ENCODE measurements at places on chromosomes 12 and 14. TPM values are rescaled to one million over a fixed set of nuclear protein-coding genes. Genes with fewer than 3 reads are reported as not detected.
A peak's percentile ranks its signal among the peaks of the same experiment; 100 is the strongest.

DNA sequence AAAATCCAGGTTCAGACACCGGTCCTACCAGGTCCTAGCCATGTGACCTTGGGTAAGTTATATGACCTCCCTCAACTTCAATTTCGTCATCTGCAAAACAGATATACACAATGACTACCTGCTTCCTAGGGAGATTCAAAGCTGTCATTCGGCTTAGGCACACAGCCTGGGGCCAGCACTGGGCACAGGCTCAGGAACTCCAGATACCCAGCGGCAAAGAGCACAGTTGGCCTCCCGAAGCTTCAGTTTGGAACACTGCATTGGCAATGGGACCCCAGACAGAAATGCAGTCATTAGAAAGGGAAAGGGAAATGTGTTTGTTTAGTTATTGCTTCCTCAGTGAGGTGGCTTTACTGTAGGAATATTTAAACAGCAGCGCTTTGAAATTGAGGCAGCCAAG, 11.4 kb downstream of the PLEKHG6 start:
- H3K36me3 ChIP-seq: peaks cover 32% of the 10 kb centered on the region
- H3K4me3 ChIP-seq: no peak overlapping the region
- peak; percentile 69 for DNase-seq
- peaks cover 46% of the 10 kb centered on the region for H3K4me1 ChIP-seq

- H3K4me1 ChIP-seq: peaks cover 21% of the 10 kb centered on the region
Observed at GRCh38 chr12:52307836-52308805, 13.1 kb downstream of the KRT83 start.

Gene ERP27
- 5.1 TPM for total RNA-seq

DNA sequence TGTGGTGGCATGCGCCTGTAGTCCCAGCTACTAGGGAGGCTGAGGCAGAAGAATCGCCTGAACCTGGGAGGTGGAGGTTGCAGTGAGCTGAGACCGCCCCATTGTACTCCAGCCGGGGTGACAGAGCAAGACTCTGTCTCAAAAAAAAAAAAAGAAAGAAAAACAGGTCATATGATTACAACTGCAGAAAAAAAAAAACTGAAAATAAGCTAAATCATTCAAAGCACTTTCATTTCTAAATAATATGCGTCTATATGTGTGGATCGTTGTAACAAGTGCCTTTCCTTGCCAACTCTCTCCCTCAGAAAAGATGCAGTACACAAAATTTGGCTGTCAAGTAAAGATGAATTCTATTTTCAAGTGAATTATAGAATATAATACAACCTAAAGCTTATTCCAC, 42.4 kb downstream of the ATXN2 start:
- no peak for DNase-seq
- no peaks in the 10 kb centered on the region for H3K4me1 ChIP-seq
- no peak overlapping the region for H3K27ac ChIP-seq

Gene KRT74
- total RNA-seq: not detected

Gene NOS1
- not detected for total RNA-seq

Gene GLS2
- 12.2 TPM for total RNA-seq

DNA sequence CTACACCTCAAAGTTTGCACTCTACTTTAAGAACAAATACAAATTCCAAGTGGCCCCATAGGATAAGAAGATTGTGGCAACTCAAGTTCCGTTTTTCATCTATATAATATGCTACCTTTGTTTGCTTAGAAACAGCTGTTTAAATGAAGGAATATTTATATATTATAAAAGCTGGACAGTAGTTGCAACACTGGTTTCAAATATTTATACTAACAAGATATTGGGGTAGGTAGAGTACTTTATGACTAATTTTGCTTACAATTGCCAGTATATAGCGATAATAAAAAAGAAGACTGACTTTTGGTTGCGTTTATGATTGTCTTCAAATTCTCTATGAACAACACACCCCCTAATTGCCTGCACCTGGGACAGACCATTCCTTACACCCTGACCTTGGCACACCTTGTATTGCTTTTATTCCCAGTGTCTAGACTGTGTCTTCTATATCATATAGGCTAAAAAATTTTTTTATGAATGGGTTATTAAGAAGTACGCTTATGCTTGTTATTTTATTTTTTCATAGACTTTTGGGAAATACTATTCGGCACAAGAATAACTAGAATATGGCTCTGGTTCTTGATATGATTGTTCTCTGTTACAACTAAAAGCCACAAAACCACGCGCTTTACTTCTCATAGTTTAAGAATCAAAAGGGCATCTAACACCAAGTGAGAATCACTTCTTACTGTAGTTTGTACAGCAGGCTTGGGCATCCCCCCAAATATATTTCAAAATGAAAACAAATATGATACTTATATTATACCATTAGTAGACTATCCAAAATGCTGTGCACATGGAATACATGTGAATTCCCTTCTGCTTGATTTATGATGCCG, 455.4 kb upstream of the DCN start:
- no peaks in the 10 kb centered on the region for H3K4me1 ChIP-seq
- no peak overlapping the region for H3K4me3 ChIP-seq
- DNase-seq: no peak
- no peak overlapping the region for H3K27ac ChIP-seq
- no peaks in the 10 kb centered on the region for H3K36me3 ChIP-seq

GRCh38 chr14:23941230-23941629, 12.3 kb upstream of the DHRS4 start:
- H3K27me3 ChIP-seq: no peaks in the 10 kb centered on the region
- H3K4me3 ChIP-seq: no peak overlapping the region
- no peaks in the 10 kb centered on the region for H3K36me3 ChIP-seq
- peaks cover 55% of the 10 kb centered on the region for H3K4me1 ChIP-seq
- no peak for DNase-seq

Gene NELL2
- total RNA-seq: 0.11 TPM

Gene PLEK2
- total RNA-seq: 1.9 TPM

Gene KRT81
- total RNA-seq: not detected

DNA sequence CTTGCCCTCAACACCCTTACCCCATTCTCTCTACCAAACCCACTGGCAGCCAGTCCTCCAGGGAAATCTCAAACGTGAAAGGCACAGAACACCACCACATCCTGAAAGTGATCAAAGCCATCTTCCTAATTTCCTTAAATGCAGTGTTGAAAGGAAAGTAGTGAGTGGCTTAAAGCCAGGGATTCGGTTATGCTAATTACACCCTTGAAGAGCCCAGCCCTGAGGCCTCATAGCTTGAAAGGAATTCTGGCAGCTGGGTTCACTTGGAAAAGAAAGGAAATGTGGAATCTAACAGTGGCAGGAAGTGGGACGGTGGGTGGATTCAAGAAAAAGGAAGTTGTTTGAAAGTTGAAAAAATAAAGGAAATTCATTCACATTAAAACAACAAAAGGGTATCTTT, 73.0 kb upstream of the FICD start:
- no peak overlapping the region for H3K4me3 ChIP-seq
- no peak overlapping the region for H3K27ac ChIP-seq
- DNase-seq: no peak
- peaks cover 2% of the 10 kb centered on the region for H3K27me3 ChIP-seq
- no peaks in the 10 kb centered on the region for H3K4me1 ChIP-seq

DNA sequence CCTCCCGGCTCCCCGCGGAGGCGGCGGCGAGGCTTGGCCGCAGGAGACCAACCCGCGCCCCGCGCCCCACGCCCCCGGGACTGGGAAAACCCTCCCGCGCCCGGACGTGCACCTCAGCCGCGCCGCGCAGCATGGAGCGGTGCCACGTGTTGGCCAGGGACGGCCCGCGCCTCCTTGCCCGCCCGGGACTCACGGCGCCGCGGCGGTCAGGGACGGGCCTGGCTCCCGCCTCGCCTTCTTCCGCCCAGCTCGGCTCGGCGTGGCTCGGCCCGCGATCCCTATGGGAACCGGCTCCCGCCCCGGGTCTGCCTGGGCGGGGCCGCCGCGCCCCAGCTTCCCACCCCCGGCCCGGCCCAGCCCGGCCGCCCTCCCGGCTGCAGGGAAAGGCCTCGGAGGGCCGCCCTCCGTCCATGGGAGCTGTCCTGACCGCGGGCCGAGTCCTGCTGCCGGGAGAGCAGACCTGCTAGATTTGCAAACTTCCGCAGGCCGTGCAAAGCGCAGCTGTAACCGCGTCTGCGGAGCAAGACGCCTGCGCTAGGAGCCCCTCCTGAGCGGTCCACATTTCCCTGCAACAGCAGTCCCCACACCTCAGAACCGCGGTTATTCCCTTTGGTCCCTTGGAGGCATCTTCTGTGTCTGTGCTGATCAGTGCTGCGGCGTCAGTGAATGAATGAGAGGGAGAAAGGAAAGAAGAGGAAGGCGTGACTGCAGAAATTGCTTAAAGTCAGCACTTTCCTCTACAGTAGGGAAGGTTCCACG, at the start of gene CDKL1:
TSS of gene CDKL1 (minus strand) at position 251 of the 759 bp plus-strand sequence. CDS start 1,013 bp downstream, outside the sequence.
- peak; percentile 32 for DNase-seq
- peaks cover 46% of the 10 kb centered on the region for H3K4me1 ChIP-seq
- no peaks in the 10 kb centered on the region for H3K27me3 ChIP-seq
- H3K36me3 ChIP-seq: no peaks in the 10 kb centered on the region

- no peak overlapping the region for H3K27ac ChIP-seq
- DNase-seq: no peak
- H3K4me1 ChIP-seq: 0 out of 2 replicates have a peak, but pooled peaks cover 7% of the 10 kb centered on the region
- no peaks in the 10 kb centered on the region for H3K36me3 ChIP-seq
Observed at GRCh38 chr12:2384029-2384386, 331.2 kb downstream of the CACNA1C start.

Gene MYH6
- not detected for total RNA-seq

Gene IFNG-AS1
- total RNA-seq: not detected

- peak overlapping the region; percentile 96 for H3K27ac ChIP-seq
- H3K36me3 ChIP-seq: no peaks in the 10 kb centered on the region
- no peaks in the 10 kb centered on the region for H3K27me3 ChIP-seq
- peaks cover 53% of the 10 kb centered on the region for H3K4me1 ChIP-seq
- H3K4me3 ChIP-seq: peak overlapping the region; percentile 72
- peak; percentile 21 for DNase-seq
Observed at GRCh38 chr12:2959505-2960389, 550 bp downstream of the TEAD4 start.

Gene RNF41
- total RNA-seq: 32.9 TPM

GRCh38 chr14:51072976-51073375, 21.9 kb downstream of the TRIM9 start:
- DNase-seq: no peak
- no peaks in the 10 kb centered on the region for H3K27me3 ChIP-seq
- H3K27ac ChIP-seq: no peak overlapping the region

Gene CD163
- not detected for total RNA-seq

GRCh38 chr12:105986779-105987684, 151.7 kb downstream of the NUAK1 start:
- no peak overlapping the region for H3K27ac ChIP-seq
- H3K4me1 ChIP-seq: no peaks in the 10 kb centered on the region
- H3K36me3 ChIP-seq: no peaks in the 10 kb centered on the region
- no peak overlapping the region for H3K4me3 ChIP-seq

DNA sequence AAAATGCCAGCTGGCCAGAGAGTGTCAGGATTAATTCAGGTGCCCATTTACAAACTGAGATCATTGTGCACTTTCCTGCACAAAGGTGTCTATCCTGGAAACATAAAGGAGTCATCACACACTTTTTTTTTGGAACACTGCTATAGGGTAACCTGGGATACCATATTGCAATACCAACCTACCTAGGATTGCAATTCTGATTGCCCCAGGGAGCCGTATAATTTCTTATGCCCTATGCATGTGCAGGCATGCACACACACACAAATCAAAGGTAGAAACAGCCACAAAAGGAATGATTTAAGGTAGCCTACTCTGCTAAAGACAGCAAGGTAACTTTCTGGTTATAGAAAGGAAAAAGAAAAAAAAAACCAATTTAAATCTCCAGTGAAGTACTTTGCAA, 285.3 kb upstream of the KITLG start:
- H3K27me3 ChIP-seq: no peaks in the 10 kb centered on the region
- no peak overlapping the region for H3K4me3 ChIP-seq
- DNase-seq: no peak

DNA sequence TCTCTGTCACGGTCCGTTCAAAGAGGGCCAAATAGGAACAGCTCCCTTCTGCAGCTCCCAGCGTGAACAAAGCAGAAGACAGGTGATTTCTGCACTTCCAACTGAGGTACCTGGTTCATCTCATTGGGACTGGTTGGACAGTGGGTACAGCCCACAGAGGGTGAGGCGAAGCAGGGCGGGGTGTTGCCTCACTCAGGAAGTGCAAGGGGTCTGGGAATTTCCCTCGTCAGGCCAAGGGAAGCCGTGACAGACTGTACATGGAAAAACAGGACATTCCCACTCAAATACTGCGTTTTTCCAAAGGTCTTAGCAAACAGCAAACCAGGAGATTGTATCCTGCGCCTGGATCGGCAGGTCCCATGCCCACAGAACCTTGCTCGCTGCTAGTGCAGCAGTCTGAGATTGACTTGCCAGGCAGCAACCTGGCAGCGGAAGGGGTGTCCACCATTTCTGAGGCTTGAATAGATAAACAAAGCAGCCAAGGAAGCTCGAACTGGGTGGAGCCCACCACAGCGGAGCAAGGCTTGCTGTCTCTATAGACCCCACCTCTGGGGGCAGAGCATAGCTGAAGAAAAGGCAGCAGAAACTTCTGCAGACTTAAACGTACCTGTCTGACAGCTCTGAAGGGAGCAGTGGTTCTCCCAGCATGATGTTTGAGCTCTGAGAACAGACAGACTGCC, 22.7 kb downstream of the SLC38A1 start:
- H3K4me1 ChIP-seq: no peaks in the 10 kb centered on the region
- no peak for DNase-seq
- H3K27me3 ChIP-seq: no peaks in the 10 kb centered on the region

DNA sequence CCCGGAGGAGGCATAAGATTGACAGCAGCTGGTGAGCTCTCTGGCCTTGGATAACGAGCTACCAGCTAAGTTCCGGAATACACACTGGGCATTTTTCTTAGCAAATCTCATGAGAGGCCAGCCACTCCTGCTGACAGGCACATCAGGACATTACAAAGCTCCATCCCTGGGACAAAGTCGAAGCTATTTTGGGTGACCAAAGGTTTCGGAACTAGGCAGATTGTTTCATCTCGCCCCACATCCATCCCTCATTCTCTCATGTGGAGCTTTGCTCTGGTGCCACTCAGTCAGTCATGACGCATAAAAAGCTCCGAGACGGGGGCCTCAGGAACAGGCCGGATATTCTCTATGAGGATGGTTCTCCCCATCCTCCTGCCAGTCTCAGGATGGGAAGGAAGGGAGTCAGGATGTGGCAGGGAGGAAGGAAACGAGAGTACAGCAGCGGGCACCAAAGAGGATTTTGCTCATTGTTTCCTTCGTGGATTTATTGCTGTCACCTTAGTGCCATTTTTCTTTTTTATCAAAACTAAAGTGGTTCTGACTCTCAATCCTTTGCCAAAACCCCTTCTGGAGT, 253.1 kb upstream of the FKBP4 start:
- peaks cover 1% of the 10 kb centered on the region for H3K27me3 ChIP-seq
- H3K4me1 ChIP-seq: no peaks in the 10 kb centered on the region
- no peak overlapping the region for H3K27ac ChIP-seq
- H3K36me3 ChIP-seq: no peaks in the 10 kb centered on the region

Gene GLI1
- not detected for total RNA-seq

Gene ARHGEF40
- total RNA-seq: 18.5 TPM

GRCh38 chr12:132071040-132071810, 72.9 kb downstream of the DDX51 start:
- no peak for DNase-seq
- no peaks in the 10 kb centered on the region for H3K27me3 ChIP-seq
- peaks cover 71% of the 10 kb centered on the region for H3K36me3 ChIP-seq
- no peak overlapping the region for H3K4me3 ChIP-seq
- no peaks in the 10 kb centered on the region for H3K4me1 ChIP-seq

Gene LBHD2
- total RNA-seq: 0.72 TPM

Gene KLRC3
- not detected for total RNA-seq

Gene PSME1
- total RNA-seq: 713 TPM

- H3K27ac ChIP-seq: no peak overlapping the region
- H3K27me3 ChIP-seq: peaks cover under 1% of the 10 kb centered on the region
- peak; percentile 46 for DNase-seq
- no peaks in the 10 kb centered on the region for H3K36me3 ChIP-seq
- H3K4me1 ChIP-seq: peaks cover 18% of the 10 kb centered on the region
Observed at GRCh38 chr12:117599849-117600248, 238.4 kb upstream of the NOS1 start.

Measured in HepG2 (cell line).